ENCODE measurements at places on chromosomes 5 and 9. TPM values are rescaled to one million over a fixed set of nuclear protein-coding genes. Genes with fewer than 3 reads are reported as not detected.

- DNase-seq, result no peak
These were observed 232.2 kb upstream of the KLF4 start for GRCh38 chr9:107721705-107722245.

DNA sequence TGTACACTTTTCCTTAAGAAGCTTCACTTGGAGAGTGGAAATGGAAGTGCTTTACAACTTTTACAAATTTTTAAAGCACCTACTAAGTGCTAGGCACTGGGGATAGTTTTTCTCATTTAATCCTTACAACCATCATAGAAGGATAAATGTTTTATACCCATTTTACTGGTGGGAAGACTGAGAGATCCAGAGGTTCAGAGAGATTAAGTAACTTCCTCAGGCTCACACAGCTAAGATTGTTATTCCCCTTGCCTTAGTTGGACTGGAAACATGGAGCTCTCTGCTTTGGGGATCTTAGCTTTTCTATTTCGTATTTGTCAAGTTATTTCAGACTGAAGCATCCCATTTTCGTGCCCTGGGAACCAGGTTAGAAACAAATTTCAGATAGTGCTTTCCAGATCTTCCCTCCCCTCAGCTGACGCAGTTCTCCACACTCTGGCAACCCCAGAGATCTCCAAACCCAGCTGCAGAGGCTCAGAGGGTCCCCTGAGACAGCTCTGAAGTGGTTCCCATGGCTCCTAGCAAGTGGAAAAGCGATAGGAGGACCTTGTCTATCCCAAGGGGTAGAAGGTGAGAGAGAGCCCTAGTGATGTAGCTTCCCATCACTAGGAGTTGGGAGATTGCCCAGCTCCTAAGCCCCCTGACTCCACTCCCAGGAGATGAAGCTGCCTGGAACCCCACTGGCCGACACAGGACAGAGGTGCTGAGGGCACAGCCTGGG is 16.2 kb upstream of the GABBR2 start:
- no peak for DNase-seq

The CDH6 gene
- total RNA-seq, result 0.56 TPM

The PCDHGB3 gene
- 3.6 TPM for total RNA-seq

DNA sequence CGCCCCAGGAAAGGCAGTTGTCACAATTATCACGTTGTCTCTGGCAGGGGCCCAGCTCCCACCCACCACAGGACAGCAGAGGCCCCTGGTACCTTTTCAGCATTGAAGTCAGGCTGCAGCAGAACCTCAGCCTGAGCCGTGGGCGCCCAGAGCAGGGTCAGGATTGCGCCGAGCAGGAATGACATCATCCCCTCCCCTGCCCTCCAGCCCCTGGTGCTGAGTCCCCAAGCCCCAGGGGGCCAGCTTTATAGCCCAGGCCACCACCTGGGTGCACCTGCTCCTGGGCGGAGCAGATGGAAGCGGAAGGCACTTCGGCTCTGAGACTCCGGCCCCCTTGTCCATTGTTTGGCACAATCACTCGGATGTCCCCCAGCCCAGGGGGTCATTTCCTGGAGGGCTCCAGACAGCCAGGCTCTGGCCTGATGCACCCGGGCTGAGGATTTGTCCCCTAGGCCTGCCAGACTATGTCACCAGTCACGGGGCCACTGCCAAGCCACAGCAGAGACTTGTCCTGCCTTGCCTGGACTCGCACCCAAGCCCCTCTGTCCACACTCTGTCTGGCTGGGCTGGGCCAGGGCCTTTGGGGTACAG is at the start of gene LCN15:
Gene LCN15 (minus strand): TSS at position 218 of the 591 bp plus-strand sequence. CDS start 30 bp downstream, at position 188.
- DNase-seq, result no peak

GRCh38 chr5:165881259-165881658 is 2375.8 kb downstream of the MAT2B start:
- DNase-seq, result no peak

The IL4 gene
- not detected for total RNA-seq

The STKLD1 gene
- total RNA-seq, result 1.2 TPM

DNA sequence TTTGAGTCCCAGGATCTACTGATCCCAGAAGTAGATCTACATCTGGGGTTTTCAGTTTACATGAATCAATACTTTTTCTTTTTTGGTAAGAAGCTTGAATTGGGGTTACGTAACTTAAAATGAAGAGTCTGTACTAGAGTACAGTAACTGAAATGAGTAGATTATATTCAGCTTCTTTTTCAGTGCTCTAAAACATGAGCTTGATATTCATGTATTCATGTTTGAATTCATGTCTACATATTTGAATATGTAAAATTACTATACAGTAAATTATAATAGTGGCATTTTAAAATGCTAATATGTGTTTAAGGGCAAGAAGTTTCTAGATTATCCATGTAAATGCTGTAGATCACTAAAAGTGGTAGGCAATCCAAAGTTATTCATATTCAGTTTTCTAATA is 14.8 kb downstream of the POU5F2 start:
- no peak for DNase-seq

The PCDHGB1 gene
- 1.4 TPM for total RNA-seq

The DUSP1 gene
- total RNA-seq, result 105 TPM

DNA sequence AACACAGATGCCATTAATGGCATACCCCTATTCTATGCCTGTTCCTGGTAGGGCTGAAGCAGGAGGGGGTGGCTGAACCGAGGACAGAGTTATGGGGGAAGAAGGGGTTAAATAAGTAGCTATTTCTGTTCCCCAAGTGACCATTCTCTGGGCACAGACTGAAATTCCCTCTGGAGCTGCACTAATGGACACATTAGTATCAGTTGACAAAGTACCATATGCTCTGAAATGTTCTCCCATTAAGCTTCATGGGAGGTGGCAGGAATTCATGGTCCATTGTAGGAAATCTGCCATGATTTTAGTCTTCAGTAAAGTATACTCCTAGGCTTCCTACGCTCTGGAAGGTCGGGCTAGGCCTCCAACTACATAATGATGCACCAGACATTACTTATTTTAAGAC is 10.5 kb upstream of the FRMPD1 start:
- no peak for DNase-seq

GRCh38 chr9:70594386-70594944 is 180.0 kb upstream of the KLF9 start:
- DNase-seq, result no peak

DNA sequence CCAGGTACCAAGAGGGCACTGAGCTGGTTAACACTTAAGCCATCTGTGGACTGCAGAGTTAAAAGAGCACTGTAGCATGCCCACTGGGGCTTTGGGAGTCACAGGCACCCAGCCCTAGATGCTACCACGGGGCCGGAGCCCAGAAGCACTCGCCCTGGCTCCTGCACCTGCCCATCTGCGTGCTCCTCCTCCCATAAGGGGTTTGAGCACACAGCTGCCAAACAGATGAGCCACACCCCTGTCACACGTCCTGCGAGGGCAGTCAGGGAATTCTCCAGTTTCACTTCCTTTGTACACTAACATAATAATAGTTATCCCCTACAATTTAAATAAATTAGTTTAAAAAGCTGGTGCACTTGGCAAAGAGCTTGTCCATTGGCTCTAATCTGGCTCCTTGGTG is 4.5 kb upstream of the PCA3 start:
- DNase-seq, result no peak

The FUT7 gene
- not detected for total RNA-seq

DNA sequence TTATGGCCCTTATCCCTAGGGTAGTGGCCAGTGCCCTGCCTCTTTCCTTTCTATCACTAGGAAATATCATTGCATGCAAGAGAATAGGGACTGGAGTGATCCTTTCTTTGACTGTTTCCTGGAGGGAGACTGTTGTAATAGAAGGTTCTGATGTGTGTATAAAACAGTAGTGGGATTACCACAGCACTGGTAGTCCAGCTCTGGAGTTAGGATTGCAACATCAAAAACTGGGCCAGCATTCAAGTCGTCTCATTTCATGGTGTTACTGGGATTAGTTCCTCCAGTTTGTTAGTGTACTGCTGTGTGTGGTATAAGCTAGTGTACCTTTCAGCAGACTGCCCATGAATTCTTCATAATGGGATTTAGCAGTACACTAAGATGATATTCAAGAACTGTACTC is 45.8 kb downstream of the KIAA1958 start:
- DNase-seq, result no peak

- DNase-seq, result peak; percentile 60
These were observed 135.0 kb upstream of the IRX4 start for GRCh38 chr5:2017540-2018389.

DNA sequence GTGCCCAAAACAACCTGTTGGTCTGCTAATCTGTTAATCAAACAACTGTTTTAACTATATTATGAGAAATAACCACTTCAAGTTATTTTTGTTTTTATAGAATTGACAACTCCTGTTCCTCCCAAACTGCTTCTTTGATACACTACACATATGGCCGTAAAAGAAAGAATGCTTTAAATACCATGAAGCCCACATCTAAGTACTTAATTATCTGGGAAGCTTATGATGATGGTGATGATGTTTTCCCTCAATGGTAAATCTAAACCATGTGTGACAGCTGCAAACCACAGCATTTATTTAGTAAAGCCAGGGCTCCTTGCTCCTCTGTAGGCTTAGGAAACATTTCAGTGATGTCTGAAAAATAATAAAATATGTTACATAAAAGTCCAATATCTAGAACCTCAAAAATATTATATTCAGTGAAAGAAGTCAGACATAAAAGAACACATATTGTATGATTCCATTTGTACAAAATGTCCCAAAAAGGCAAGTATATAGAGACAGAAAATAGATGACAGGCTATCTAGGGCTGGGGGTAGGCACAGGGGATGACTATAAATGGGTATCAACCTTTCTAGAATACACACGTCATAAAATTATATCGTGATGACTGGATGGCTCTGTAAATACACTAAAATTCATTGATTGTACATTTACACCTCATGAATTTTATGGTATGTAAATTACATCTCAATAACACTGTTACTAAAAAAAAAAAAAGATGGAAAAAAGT is 154.1 kb downstream of the EFNA5 start:
- DNase-seq, result no peak

DNA sequence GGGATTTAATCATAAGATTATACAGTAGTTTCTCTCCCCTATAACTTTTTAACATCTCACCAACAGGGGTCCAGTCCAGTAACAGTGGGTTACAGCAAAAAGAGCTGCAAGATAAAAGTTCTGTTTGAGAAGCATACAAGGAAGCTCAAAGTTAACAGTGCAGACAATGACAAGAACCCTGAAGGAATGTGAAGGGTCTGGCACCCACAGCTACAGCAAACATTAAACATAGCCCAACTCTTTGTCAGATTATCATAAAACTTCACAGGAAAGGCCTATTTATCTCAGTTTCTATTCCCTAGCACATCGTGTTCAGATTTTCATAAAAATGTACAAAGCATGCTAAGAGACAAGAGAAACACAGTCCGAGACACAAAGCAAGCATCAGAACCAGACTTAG is 309.4 kb downstream of the DIRAS2 start:
- no peak for DNase-seq

DNA sequence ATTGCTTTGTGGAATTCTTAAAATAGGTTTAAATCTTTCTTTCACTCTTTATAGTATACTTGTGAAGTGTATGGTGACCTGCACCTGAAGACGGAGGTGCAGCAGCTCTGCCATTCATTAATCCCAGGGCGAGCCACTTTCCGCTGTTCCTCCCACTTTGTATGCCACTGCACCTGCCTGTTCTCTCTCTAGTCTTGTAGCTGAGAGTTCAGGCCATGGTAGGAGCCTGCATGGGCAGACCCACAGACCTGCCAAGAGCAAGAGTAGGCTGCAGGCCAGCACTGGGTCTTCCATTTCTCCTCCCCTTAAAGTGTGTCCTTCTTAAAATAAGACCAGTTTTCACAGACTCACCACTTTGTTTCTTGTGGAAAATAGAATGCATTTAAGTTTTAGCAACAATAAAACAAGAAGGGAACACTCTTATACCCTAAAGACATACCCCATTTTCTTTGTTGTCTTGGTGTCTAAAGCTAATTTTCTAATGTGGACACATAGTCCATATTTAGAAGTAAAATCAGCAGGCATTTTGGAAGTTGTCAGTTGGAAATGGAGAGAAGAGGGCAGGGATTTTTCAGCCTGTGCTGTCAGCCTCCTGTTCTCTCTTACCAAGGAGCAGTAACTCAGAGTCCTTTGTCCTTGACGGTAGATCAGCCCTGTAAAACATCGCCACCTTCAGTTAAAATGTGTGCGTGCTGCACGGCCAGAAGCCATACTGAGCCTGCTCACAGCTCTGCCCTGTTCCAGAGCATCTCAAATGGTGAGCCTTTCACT is 103.2 kb downstream of the SNCAIP start:
- peak; percentile 74 for DNase-seq

DNA sequence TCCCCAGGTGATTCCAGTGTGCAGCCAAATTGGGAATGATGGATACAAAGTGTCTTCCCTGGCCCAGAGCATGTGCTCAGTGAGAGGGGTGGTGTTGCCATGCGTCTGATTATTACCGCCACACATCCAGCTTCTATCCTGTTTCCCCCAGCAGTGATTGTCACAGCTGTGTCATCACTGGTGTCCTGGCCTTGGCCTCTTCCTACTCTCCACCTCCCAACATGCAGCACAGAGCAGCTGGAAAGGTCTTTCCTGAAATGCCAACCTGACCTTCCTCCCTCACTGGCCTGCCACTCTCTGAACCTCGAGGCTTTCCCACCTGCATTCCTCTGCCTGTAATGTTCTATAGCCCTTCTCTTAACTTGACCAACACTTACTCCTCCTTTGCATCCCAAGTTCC is 60.0 kb downstream of the TMOD1 start:
- DNase-seq, result no peak

GRCh38 chr5:51227963-51228470 is 155.2 kb upstream of the ISL1 start:
- no peak for DNase-seq

- no peak for DNase-seq
These were observed 97.3 kb downstream of the SLF1 start for GRCh38 chr5:94715768-94716167.
